ENCODE measurements at places on chromosomes 4 and X.
A peak's percentile ranks its signal among the peaks of the same experiment; 100 is the strongest.

DNA sequence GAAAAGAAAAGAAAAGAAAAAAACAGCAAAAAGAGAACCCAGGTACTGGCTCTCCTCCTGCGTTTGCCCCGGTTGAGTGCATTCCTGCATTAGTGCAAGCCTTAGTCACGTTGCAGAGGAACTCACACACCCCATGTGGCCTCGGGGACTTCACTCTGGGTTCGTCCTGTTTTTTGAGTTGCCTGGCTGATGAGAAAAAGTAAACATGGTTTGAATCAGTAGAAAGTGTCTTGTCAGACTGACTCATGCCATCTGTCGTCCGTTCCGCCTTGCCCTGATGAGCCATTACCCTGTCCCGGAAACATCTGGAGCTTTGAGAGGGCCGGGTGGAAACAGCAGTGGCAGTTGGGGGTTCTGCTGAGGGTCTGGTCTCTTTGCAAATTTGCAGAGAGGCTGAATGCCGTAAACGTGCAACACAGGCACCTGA, 16.3 kb downstream of the CD99 start:
- no peak for DNase-seq

- no peak for DNase-seq
Measured at GRCh38 chrX:10597871-10598270, 22.5 kb downstream of the MID1 start.

DNA sequence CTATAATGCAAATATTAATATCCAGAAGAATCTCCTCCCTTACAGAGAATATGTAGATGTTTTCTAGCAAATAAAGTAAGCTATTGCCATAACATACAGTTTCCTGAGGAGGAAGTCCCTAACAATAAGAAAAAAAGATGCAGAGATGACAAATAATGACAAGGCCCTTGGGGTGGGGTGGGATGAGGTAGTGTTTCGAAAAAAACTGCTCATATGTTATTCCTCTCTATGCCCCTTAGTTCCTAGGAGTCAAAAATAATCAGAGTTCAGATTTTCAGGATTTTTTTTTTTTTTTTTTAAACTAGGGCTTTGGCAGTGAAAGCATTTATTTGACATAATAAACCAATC, 99.0 kb downstream of the ZAR1 start:
- DNase-seq: no peak

- no peak for DNase-seq
Measured at GRCh38 chrX:2710041-2710840, 19.1 kb downstream of the CD99 start.

GRCh38 chr4:66404141-66404540, 733.9 kb upstream of the EPHA5 start:
- no peak for DNase-seq

GRCh38 chr4:33914386-33914785, 2329.9 kb downstream of the ARAP2 start:
- DNase-seq: no peak

GRCh38 chr4:21989351-21989750, 40.8 kb upstream of the KCNIP4 start:
- no peak for DNase-seq

DNA sequence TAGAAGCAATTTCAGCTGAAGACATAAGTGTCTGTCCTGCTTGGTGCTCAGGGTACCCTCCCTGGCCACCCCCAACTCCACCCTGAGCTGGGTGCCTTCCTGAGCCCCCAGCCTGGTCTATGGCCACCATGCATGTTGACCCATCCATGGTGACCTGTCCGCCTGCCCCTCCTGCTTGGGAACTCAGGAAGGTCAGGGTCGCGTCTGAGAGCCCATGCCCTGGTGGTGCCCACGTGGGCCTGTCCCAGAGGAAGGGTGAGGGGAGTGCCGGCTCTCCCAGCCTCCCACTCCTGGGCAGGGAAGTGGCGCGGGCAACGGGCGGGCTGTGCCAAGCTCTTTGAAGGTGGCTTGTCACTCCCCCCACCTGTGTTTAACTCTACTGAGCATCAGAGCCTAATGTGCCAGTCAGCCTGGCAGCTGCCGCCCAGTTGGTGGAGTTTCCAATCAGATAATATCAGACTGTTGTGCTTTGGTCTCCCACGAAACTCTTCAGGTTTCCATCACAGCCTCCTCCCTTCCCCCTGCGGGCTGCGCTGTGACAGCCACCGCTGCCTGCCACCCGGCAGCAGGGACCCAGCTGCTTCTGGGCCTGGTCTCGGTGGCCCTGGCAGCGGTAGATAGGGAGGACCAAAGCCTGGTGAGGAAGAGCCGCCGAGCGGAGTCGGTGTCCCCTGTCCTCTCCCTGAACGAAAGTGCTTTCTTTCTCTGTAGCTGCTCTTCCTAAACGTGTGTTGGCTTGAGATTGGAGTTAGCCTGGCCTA, 4.8 kb downstream of the SH3BP2 start:
- no peak for DNase-seq

DNA sequence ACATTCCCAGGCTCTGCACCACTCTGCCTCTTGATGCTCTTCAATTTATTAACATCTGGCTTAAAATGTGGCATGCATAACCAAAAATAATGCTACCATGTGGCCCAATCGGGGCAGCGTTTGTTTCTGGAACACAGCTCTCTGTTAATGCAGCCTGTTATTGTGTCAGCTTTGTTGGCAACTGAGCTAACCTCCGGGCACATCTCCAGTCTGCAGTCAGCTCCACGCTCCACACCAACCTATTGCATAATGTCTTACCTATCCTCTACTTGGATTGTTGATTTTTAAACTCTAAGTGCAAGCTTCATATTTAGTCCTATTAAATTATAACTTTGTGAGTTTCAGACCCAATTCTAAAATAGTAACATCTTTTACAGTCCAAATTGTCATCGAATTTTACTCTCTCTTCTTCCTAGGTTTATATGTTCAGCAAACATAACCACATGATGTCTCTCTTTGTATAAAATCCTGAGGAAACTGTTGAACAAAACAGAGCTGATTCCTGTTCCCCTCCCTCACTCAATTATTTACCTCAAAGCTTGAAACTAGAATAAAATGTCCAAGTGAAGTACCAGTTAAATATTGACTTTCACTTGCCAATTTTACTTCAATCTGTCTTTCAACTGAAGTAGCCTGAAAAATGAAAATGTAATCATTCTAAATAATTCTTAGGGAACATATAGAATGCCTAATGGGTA, 92.2 kb upstream of the RAPGEF2 start:
- DNase-seq: peak; percentile 18

DNA sequence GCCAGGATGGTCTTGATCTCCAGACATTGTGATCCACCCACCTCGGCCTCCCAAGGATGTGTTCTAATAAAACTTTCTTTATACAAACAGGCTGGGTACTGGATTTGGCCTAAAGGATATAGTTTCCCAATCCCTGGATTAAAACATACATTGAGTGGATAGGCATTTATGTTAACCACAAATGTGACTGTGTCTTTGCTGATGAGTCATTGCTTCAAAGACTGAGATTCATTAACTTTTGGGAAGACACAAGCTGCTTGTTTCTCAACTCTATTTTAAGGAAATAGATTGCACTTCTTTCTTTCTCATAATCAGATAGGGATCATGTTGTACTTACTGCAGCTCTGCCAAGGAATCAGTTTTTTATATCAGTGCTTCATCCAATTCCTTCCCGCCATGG, 131.3 kb upstream of the AGA start:
- no peak for DNase-seq

DNA sequence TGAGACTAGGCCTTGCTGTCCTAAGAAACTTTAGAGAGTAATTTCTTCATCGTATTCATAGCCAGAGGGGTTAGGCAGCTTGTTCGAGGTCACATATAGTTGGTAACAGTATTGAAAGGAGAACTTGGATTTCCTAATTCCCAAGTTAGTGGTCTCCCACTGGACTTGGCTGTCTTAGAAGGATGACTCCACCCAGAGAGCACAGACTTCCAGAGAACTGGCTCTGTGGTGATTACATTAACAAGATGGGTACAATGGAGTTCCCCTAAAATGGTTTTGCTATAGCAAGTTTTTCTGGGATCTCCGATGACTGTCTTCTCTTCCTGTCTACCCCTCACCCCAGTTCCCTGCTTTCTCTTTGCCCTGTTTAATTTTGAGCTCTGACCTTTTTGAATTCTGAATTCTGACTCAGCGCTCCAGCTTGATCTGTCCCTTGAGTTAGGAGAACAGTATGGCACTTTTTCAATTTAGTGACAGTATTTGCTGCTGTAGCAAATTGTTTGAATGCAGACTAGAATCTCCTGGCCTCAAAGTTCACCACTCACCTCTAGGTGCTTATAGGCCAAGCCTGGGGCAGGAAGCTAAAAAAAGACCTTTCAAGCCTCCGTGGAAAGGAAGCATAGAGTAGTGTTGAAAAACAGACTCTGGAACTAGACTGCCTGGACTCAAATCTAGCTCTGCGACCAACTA, 6.9 kb downstream of the MSN start:
- no peak for DNase-seq

- no peak for DNase-seq
Measured at GRCh38 chr4:54609310-54609709, 48.4 kb upstream of the KIT start.

DNA sequence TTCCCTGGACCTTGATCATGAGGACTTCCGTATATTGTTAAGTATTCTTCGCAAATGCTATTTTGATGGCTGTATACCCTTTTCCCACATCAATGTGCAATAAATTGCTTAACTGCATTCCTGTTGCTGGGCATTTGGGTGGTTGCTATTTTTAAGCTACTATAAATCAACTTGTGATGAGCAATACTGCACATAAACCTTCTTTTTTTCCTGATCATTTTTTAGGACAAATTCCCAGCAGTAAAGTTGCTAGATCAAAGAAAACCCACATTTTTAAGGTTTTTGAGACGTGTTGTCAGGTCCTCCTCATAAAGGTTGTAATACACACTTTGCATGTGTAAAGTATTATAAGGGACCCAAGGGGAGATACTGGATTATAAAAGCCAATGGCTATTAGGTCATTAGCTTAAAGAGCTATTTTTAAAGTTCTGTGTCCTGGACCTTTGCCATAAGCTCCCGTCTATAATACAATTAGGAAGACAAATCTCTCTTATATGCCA, 35.6 kb downstream of the LIMCH1 start:
- no peak for DNase-seq

DNA sequence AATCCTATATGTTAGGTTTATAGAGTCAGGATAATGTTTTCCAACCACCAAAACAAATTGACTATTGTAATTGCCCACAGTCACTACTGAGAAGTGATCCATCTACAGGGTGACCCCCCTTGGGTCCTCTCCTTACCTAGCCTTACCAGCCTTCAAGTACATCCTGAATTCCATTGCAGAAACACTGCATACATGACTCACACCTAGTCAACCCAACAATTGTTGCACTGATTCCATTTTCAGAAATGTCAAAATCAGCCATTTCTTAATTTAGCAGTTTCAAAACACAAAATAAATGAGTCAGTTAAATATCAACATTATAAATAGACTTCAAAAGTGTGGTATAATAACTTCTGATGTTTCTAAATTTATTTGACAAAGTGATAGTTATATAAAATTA, 106.3 kb upstream of the TNIP3 start:
- no peak for DNase-seq

- no peak for DNase-seq
Measured at GRCh38 chr4:29128810-29129209, 1591.4 kb upstream of the PCDH7 start.

- no peak for DNase-seq
Measured at GRCh38 chrX:9055354-9055753, 21.4 kb upstream of the FAM9B start.

DNA sequence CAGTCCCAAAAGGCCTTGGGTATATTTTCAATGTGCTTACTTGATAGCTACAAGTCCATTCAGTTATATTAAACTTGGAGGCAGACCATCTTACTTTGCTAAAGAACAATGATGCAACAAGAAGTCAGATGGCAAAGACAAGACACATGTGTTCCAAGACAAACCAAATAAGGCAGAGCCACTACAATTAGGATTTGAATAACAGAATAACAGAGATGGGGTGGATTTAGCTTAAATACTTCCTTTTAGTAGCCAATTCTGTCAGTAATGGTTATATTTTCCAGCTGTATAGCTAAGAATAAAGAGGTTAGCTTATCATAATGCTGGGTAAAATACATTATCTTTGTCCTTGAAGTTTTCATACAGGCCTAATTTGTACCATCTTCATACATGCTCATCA, 37.7 kb upstream of the FRAS1 start:
- DNase-seq: no peak

- no peak for DNase-seq
Measured at GRCh38 chr4:153906231-153906630, 117.3 kb upstream of the SFRP2 start.

DNA sequence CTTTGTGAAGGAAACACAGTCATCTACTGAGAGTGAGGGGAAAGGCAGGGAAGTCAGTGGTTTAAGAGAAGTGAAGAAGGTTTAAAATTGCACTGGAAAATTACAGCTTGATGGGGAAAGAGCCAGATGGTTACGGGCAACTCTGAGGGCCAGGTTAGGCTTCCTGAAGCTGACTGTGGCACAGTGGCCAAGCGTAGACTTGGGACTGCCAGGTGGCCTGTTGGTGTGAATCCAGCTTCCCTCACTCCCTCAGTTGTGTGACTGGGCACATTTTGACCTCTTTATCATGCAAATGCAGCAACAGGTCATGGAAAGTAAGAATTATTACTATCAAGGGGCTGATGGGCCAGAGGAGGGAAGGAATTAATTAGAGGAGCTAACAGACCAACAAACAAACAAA, 390.1 kb downstream of the UNC5C start:
- no peak for DNase-seq

- DNase-seq: no peak
Measured at GRCh38 chr4:153324046-153324445, 20.4 kb upstream of the MND1 start.

GRCh38 chr4:74640111-74640903, 154.0 kb downstream of the BTC start:
- no peak for DNase-seq

DNA sequence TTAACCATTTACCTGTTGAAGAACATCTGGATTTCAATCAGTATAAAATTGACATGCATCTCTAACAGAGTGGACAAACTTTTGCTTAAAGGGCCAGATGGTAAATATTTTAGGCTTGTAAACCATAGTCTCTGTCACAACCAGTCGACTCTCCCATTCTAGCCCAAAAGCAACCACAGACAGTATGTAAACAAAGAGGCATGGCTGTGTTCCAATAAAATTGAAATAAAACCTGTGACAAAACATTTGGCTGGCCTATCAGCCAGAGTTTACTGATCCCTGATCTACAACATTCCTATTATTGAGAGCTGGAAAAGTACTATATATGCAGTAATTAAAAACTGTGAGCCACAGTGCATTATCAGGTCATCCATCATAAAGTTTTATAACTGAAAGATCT, 3.2 kb downstream of the CENPC start:
- DNase-seq: no peak

GRCh38 chrX:10756441-10756840, 136.1 kb upstream of the MID1 start:
- no peak for DNase-seq

DNA sequence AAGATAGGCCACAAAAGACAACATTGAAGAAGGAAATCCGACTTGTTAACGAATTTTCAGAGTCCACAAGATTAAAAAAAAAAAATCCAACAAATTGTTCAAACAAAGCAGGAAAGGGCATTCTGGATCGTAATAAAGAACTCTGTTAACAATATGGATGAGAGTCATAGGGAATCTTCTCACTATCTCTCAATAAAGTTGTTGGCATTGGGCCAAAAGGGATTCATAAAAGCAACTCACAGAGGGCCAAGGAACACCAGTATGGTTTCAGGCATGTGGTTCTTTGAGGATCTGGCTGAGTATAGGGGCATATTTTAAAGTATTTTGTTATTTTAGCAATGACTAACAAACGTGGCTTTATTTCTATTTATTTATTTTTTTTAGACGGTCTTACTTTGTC, 49.5 kb downstream of the SHISA3 start:
- DNase-seq: no peak

GRCh38 chr4:5945936-5946335, 53.0 kb upstream of the CRMP1 start:
- DNase-seq: no peak
